ENCODE measurements at places on chromosomes 3 and 15. TPM values are rescaled to one million over a fixed set of nuclear protein-coding genes. Genes with fewer than 3 reads are reported as not detected.

DNA sequence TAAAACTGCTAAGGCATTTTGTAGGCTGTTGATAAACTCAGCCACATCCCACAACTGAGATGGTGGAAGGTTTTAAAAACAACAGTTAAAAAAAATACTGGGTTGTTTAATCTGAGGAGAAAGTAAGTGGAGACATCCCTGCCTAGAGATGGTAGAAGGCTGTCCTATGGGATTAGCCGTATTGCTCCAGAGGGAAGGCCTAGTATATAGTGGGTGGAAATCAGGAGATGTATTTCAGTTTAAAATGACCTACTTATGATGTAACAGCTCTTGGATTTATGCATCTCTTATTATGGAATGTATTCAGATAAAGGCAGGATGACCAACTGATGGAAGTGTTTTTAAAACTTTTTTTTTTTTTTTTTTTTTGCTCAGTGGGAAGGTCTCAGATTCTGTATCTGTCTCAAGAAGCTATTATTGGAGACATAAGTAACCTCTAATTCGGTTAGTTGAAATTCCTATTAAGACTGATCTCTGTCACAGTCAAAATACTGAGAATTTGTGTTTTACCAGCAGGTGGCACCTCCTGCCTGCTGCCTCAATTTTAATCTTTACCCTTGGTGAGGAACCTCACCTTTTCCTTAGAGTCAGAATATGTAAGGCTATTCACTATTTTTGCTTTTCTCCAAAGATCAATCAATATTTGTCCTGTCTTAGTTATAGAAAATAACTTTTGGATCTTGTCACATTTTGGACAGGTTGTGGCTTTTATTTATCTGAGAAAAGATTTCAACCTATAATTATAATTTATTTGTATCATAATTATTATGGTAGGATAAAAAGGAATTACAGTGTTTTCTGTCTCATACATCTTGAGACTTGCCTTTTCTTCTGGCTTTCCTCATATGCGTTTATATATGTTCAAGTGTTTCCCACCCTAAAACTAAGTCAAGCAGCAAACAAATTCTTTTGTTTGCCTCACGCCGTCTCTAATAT, 63.0 kb downstream of the VPS8 start:
- peak; percentile 11 for DNase-seq

GRCh38 chr15:83694536-83694935, 40.6 kb downstream of the ADAMTSL3 start:
- DNase-seq: no peak

DNA sequence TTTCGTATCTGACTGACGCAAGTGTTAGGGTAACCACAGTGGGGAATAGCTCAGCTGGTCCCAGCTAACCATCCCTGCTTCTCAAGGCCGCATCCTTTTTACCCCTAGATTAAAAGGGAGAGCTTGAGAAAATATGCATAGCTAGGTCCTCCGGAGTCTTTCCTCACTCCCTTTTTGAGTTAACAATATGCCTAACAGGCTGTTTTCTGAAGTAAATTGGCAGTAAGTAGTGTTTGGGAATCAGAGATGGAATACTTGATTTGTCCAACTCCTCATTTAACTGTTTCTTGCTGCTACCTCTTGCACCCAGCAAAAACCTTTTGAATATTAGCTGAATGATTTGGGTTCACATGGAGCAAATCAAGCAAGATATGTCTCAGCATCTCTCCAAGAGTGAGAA, 326.1 kb downstream of the LPP start:
- no peak for DNase-seq

Gene SOX14
- not detected for total RNA-seq

GRCh38 chr15:27669641-27670040, 429.5 kb downstream of the OCA2 start:
- DNase-seq: no peak

- DNase-seq: no peak
Measured at GRCh38 chr3:196974661-196975060, 6.0 kb upstream of the PIGZ start.

GRCh38 chr3:111859974-111860859, 1.2 kb downstream of the PHLDB2 start:
- DNase-seq: peak; percentile 71

DNA sequence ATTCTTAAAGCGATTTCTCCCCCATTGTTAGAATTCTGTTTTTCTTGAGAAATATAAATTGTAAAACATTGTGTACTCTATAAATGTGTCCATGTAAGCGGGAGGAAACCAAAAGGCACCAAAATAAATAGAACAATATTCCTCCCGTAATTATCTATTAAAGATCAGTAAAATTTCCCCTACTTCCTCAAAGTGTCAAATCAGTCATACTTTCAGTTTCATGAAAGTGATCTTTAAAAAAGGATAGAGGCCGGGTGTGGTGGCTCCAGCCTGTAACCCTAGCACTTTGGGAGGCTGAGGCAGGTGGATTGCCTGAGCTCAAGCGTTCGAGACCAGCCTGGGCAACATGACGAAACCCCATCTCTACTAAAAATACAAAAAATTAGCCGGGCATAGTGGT, 278.9 kb downstream of the MECOM start:
- peak; percentile 7 for DNase-seq

DNA sequence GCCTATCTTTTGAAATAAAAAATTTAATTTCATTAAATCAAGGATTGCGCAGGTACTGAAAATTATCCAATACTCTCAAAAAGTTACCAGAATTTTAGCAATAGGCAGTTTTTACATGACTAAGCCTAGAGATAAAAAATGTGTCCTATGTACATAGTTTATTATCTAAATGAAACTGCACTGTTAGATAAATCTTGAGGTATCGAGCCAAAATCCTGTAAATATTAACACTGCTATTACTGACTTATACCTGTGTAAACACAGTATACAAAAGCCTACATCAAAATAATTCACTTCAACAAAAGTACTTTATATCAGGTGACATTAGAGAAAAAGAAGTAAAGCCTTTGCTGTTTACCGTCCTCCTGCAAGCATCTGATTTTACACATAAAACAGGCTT, 60.7 kb downstream of the TASOR start:
- DNase-seq: no peak

GRCh38 chr3:39808467-39809180, 785 bp upstream of the MYRIP start:
- no peak for DNase-seq

Gene TRIM59
- total RNA-seq: 10.9 TPM

- peak; percentile 13 for DNase-seq
Measured at GRCh38 chr3:75294124-75294523, 370.0 kb upstream of the FRG2C start.

GRCh38 chr3:5994651-5995050, 807.1 kb downstream of the EDEM1 start:
- no peak for DNase-seq

Gene ZPLD1
- not detected for total RNA-seq

GRCh38 chr3:43256714-43257461, 29.5 kb upstream of the SNRK start:
- no peak for DNase-seq

DNA sequence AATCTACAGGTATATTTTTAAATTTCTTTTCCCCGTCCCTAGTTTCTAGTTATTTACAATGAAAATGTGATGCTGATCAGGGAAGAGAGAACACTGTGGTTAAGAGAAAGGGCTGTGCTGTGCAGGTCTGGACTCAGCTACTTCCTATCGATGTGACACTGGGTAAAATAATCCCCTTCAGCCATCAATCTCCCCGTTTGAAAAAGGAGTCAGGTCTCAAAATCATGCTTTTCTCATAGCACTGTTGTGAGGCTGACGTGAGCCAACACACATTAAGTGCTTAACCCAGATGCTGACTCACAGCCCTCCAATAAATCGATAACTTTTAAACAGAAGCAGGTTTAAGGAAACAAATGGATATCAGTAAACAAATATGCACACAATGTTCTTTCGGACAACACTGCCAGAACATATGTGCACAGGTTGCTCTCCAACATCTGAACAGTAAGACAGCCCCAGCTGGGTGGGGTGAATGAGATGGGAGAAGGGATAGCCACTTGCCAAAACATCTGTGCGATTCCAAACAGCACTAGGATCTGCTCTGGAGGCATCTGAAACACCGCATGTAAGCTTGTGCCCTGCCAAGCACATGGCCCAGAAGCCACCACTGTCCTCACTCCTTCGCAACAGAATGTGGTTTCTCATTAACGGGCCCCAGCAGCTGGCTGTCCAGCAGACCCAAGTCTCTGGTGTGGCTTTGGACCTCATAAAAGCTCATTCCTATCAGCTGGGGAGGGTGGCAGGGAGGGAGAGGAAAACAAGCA, 143.2 kb upstream of the PRICKLE2 start:
- DNase-seq: no peak

GRCh38 chr15:77455696-77456321, 35.1 kb downstream of the HMG20A start:
- no peak for DNase-seq

DNA sequence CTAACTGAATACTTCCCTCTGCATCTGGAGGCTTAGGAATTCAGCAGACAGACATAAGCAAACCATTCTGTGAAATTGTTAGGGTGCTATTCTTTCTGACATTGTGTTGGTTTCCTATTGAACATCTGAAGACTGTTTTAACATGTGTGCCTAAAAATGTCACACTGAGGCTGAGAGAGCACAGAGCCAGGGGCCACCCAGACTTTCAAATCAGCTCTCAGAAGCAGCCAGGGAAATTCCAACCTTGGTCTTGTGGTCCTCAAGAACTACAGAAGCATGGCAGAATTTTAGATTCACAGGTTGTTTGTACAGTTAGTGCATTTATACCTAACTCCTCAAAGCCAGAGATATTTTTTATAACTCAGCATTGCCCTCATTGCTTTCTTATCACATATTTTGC, 929.2 kb upstream of the CFAP20DC start:
- no peak for DNase-seq

DNA sequence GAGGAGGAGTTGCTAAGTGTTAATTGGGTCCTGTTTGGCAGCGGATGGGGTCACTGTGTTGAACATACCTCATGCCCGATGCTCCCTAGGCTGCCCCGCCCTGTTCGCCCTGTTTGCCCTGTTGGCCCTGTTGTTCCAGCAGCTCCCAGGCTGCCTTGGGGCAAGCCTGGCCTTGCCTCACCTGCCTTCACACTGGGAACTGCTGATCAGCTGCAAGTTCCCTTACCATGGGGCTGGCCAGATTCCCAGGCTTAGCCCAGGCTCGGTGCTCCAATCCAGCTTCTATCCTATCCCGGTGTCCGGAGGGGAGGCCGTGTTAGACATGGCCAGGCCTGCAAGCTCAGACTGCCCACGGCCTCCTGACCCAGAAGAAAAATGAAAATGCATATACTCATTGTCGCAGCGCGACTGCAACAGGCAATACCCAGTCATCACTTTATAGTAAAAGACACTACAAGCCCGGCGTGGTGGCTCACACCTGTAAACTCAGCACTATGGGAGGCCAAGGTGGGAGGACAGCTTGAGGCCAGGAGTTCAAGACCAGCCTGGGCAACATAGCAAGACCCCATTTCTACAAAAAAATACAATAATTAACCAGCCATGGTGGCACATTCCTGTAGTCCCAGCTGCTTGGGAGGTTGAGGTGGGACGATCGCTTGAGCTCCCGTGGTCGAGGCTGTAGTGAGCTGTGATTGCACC, 42.9 kb upstream of the ZNF710 start:
- peak; percentile 65 for DNase-seq

- no peak for DNase-seq
Measured at GRCh38 chr3:20091331-20092047, 51.2 kb downstream of the KAT2B start.

DNA sequence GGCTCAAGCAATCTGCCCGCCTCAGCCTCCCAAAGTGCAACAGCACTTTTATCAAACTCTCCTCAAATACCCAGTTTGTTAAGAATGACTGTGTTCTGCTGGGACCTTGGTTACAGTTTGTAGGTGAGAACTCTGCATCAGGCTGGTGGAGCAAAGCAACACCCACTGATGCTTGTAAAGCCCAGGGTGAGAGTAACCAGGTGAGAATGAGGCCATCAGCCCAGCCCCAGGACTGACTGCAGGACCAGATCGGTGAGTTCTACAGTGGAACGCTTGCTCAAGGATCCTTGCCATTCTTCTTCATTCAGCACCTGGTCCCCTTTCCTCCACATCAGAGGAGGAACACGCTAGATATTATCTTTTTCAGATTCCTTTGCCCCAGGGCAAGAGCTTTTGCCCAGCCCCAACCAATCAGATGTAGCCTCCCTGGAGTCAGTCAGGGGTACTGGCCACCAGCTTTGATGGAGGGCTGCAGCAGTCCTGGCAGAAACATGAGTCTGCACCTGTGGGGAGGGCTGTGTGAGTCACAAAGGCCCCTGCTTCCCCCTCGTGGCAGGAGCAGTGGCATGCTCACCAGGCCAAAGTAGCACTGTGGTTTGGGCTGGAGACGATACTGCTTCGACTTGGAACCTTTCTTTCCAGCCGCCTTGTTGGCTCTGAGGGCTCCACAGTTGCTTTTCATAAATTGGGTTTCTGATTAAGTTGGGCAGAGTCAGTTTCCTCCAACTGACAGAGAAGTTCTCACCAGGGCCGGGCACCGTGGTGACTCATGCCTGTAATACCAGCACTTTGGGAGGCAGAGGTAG, 3.5 kb upstream of the SHISA5 start:
- DNase-seq: peak; percentile 67

Gene ATG3
- 51.3 TPM for total RNA-seq

Gene TM6SF1
- 1.7 TPM for total RNA-seq

DNA sequence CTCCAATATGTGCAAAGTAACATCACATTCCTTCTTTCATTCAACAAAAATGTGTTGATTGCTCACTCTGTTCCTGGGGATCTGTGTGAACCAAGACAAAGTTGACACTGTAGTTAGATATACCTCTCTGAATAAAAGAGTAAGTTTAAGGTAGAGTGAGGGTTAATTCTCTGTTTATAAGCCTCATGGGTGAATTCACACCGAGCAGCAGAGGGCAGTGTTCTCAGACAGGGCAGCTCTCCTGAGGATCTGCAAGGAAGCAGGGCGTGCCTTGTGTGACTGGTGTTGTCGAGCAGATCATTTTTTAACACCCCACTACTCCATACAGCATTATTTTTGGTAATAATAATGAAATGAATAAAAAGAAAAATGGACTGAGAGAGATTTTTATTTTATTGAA, 34.4 kb downstream of the PAQR9 start:
- peak; percentile 65 for DNase-seq

Gene TRIM42
- not detected for total RNA-seq

DNA sequence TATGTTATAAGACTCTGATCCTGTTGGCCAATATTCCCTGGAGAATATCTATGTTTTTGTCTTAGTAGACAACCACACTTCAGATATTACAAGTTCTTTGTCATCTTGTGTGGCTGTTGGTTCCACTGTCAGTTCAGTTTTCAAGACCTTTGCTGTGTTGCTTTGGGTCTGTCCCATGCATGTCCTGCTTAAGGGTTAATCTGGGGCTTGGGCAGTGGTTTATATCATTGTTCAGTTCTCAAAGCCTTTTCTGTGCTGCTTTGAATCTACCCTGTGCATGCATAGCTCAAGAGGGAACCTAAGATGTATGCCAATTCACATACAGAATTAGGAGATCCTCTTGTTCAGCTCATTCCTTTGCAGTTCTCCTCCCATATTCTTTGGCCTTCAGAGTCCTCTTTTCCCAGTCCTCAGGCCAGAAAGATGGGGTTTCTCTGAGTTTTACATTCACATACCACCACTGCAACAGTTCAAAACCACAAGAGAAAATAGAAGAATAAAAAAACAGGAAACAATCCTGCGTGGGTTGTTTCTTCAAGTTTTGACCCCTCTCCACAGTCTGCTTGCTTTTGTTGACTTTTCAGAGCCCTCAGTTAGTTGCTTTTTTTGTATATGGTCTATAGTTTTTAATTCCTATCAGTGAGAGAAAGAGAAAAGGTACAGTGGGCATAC, 21.6 kb downstream of the BUB1B start:
- no peak for DNase-seq
